ENCODE measurements at places on chromosomes 6 and 20.

GRCh38 chr6:130982941-130983456 lies 80.0 kb downstream of the EPB41L2 start:
- no peak for DNase-seq

DNA sequence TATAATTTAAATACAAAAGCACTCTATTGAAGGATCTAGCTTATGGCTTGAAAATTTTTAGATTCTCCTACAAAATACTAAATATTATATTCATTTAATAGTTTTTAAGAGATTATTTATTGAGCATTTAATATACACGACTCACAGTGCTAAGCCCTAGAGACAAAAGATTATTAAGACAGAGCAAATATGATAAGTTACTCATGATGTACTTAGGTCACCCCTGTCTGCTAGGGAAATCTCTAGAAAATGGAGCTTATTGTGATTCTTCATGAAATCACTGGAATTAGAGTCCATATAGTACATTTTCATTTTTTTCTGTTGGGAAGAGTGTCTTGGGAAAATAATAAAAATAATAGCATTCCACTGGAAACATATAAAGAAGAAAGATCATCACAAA lies 37.8 kb downstream of the BEND6 start:
- DNase-seq: no peak

DNA sequence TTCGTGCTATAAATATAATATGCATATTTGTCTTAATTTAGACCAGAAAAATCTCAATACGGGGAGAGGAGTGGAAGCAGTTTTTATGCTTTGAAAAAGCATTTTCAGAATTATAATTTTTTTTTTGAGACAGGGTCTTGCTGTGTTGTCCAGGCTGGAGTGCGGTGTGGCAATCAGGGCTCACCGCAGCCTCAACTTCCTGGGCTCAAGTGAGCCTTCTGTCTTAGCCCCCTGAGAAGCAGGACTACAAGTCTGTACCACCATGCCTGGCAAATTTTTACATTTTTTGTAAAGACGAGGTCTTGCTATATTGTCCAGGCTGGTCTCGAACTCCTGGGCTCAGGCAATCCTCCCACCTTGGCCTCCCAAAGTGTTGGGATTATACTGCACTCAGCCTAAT lies 197.2 kb downstream of the FOXC1 start:
- DNase-seq: no peak

- DNase-seq: no peak
Observed at GRCh38 chr6:43808412-43808811, 38.4 kb downstream of the VEGFA start.
